Activated T-helper 1 cell treated with anti-CD3 and anti-CD28 coated beads, Interleukin-2, amount 50 U/mL, for 16 hours (primary cell): ENCODE measurements at places on chromosomes 3 and 15.

GRCh38 chr15:83178390-83178789, 29.2 kb downstream of the HDGFL3 start:
- no peak for DNase-seq

DNA sequence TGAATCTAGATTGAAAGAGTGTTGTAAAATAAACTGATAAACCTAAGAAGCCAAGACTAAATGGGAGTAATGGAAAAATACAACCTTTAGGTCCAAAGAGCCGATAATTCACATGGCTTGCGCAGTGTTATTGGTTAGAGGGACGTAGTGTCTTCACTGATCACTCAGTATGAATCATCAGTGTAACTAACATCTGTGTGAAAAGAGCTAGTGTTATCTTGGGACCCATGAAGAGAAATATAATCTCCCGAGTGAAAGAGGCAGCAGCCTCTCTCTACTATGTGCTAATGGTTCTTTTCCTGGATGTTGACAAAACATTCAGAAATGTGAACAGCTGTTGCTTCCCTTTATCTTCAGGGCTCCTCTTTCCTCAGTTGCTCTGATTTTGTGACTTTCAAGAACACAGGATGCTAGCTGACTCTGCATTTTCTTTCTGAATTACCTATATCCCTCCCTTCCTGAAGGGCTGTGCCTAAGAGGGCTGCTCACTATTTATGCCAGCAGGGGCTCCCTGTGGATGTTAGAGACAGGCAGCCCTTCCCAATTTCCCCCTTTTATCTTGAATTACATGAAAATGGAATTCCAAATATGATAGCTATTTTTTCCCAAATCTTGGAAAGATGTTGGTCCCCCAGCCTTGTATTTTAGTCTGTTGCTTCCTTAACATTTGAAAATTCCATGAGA, 128.8 kb downstream of the GRM7 start:
- no peak for DNase-seq

DNA sequence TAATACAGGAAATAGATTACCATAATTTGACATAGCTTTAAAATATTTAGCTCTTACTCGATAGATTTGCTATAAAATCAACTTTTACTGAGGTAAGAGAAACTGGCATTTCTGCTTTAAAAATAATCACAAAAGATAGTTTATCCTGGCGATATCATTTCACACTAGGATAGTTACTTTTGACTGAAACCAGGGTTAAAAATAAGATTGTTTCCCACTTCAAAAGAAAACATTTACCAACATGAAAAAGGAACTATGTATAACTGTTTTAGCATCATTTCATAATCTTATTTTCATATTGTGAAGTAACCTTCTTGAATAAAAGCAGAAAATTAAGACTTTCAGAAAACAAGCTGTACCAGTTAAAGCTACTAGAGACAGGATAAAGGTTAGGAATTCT, 15.3 kb downstream of the PSMD6 start:
- DNase-seq, result no peak

DNA sequence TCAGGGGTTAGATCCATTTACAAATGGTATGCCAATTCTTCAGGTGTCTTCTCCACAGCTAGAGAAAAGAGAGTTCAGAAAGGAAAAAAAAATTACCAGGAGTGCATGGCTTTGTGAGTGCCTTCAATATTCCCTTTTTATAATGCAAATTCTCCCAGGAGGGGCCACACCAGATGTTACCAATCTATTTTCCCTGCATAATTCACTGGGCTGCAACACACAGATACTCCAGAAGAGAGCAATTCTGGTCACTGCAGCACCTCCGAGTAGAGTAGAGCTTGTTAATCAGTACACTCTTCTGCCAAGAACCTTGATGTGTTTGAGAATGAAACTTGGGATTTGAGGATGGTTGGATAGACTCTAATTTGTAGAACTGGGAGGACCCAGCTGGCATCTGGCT, 80.7 kb upstream of the SPRED1 start:
- DNase-seq, result no peak

- DNase-seq, result no peak
Measured at GRCh38 chr3:109387201-109387600, 49.9 kb upstream of the DPPA4 start.

GRCh38 chr3:16052964-16053363, 121.5 kb upstream of the GALNT15 start:
- no peak for DNase-seq

- DNase-seq, result no peak
Measured at GRCh38 chr3:106172780-106173179, 304.0 kb upstream of the CBLB start.

GRCh38 chr3:119911748-119912147, 129.8 kb downstream of the NR1I2 start:
- no peak for DNase-seq

GRCh38 chr15:85642693-85643066, 152.0 kb downstream of the KLHL25 start:
- no peak for DNase-seq

DNA sequence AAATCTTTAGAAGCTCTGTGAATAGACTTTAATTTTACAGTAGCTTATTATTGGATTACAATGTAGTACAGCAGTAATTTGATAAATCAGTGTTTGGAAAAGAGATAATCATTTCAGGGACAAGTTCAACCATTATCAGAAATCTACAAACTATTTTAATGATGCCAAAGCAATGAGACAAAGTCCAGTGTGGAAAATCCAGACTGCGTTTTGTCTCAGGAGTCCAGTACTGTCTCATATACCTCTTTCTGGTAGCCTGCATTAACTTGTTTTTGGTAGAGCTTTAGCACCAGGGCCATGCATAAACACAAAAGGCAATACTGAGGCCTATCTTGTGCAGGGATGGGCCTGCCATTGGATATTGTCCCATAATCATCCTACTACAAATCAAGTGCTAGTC, 19.7 kb downstream of the ACKR4 start:
- DNase-seq, result no peak

- DNase-seq, result no peak
Measured at GRCh38 chr3:43641306-43642114, 19.7 kb upstream of the ANO10 start.

DNA sequence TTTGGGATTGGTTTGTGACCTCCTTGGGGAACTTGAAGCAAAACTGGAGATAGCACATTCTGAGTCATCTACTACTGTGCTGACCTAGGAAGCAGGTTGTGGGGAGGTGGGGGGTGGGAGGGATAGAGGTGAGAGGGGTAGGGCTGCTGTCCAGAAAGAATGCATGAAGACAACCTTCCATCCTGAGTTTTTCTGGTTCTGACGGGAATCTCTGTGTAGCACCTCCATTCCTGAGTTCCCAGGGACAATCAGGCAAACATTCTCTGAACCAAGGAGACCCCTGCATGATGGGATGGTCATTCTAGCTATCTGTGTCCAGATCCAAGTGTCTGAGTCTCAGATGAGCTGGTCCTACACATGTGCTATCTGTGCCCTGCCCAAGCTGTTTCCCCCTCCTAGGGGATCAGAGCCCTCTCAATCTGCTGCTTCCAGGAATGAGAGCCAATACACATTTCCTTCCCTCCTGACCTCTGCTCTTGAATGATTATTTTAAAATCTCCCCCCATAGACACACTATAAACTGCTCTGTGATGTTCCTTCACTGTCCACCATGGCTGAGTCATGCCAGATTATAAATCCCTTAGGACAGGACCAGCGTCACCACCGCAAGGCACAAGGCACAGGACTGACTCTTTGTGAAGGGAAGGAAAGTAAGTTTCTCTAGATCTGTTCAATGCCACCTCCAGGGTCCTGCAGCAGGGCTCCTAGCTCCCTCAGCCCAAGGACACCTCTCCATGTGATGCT, 2.2 kb upstream of the CD276 start:
- no peak for DNase-seq

GRCh38 chr15:63538876-63539275, 34.5 kb downstream of the USP3 start:
- no peak for DNase-seq

DNA sequence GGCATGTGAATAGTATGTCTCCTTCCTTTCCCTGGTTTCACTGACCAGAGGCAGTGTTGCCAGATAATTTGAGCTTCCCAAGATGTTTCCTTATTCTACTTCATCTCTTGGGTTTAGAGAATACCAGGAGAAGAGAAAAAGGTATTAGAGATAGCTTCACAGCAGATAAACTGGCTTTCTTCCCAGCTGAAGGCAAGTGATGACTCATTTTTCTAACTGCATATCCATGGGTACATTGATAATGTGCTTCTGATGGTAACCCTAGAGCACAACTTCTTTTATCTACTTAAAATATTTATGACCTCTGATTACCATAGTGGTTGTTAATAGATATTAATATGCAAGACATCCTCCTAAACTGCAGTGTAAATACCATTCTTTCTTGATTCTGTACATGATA, 34.6 kb upstream of the CMTM8 start:
- DNase-seq, result no peak

- no peak for DNase-seq
Measured at GRCh38 chr3:192597506-192597905, 129.8 kb downstream of the FGF12 start.

DNA sequence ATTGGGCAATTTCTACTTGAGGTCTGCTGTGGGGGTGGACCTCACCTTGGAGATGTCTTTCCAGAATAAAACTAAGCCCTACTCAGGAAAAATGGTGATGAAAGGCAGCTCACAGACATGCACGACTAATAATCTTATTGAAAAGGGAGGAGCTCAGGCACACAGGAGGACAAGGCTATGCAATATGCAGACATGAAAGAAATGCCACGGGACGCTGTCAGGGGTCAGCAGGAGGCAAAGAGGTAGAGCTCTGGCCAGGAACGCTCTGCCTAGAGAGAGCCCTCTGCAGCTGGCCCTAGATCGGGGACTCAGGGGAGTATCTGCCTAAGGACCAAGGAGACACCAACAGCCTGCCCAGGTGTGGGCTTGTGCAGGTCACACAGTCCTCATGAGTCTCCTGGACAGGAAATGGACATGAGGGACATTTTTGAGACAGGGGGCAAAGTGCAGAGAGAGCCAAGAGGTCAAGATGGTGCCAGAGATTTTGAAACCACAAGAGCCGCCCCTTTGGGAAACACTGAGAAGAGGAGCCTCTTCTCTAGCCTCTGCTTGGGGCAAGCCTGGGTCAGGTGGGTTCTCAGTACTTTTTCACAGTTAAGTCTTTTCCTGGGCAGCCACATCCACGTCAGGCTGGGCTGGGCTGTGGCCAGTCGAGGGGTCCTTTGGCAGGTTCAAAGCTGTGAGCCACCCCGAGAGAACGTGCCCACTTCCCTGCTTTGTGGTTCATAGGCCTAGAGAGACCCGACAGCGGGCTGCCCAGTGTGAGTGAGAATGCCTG, 23.2 kb downstream of the EAF1 start:
- no peak for DNase-seq

GRCh38 chr15:25239471-25240345, 199.1 kb downstream of the UBE3A start:
- DNase-seq, result no peak

- DNase-seq, result no peak
Measured at GRCh38 chr15:25693321-25694238, 169.5 kb downstream of the ATP10A start.

DNA sequence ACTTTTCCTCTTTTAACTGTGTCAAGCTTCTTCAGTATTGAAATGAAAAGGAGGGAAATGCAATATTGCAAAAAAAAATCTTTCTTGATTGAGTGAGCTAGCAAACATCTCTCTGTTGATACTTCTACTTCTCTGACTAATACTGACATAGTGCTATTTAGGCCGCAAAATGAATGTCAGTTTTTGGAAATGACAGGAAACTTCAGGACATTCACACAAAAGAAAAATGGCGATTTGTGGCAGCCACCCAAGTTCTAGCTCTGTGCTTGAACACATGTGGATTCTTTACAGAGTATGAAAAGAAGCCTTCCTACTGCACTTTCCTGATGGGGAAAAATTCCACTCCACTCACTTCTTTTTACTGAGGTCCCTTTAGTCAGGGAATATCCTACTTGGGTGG, 486.8 kb upstream of the ALCAM start:
- no peak for DNase-seq

DNA sequence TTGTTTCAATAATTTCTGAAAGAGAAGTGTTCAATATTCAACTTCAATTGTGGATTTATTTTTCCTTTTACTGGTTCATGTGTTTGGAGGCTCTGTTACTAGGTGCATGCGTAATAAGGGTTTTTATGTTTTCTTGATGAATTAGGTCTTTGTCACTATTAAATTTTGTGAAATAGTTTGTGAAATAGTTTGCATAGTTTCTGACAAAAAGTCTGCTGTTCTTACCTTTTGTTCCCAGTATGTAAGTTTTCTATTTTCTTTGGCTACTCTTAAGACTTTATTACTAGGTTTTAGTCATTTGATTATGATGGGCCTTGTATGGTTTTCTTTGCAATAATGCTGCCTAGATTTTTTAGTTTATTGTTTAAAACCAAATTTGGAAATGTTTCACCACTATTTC, 38.0 kb downstream of the MEF2A start:
- no peak for DNase-seq

- no peak for DNase-seq
Measured at GRCh38 chr15:67564021-67564967, 21.8 kb downstream of the MAP2K5 start.

GRCh38 chr3:65672871-65673815, 365.6 kb downstream of the MAGI1 start:
- DNase-seq, result no peak

DNA sequence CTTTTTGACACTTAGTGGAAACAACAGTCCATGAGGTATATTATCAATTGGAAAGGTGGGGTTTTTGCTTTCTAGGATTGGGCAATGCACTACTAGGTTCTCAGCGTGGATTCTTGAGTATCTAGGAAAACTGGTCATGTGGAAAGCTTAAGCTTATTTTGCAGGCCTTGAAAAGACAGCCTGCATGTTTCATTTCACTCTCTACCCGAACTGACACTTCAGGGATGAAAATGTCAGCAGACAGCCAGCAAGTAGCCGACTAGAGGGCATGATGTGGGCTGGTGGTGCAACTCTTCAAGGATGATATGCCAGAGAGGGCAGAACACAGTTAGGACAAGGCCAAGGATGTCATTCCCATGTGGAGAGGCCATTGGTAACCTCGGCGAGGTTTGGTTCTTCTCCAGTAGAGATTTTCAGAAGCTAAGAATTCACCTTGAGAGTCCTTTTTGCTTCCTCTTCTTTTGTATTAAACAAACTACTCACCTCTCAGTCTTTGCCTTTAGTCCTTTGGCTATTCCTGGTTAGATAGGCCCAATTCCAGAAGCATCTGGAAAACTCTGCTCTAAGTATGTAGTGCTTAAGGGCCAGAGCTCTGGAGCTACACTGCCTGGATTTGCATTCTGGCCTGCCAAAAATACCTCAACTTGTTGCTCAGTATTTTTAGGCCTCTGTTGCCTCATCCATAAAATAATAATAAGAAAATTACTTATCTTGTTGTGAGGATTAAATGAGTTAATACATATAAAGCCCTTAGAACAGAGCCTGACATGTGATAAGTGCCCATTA, 17.9 kb downstream of the LPP start:
- no peak for DNase-seq

- no peak for DNase-seq
Measured at GRCh38 chr15:85408270-85408746, 27.9 kb downstream of the AKAP13 start.
